GM12865 (cell line): ENCODE measurements at places on chromosomes 1 and 21.
A peak's percentile ranks its signal among the peaks of the same experiment; 100 is the strongest.

GRCh38 chr1:204751883-204752687, 66.5 kb upstream of the LRRN2 start:
- DNase-seq: no peak

DNA sequence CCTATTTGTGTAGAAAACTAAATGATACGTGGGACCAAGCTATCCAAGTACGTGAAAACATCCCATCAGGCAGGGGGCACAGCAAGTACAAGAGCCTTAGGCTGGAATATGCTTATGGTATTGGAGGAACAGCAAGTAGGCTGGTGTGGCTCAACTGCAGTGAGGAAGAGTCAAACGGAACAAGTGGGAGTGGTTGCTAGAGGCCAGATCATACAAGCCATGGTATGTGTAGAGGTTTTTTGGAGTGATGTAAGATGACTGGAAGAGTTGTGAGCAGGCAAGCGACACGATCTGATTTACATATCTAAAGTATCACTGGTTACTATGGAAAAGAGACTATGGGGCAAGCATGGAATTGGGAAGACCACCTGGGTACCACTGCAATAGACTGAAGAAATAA, 27.8 kb downstream of the ELK4 start:
- no peak for DNase-seq

- DNase-seq: no peak
Observed at GRCh38 chr1:62685431-62685859, 2.7 kb downstream of the DOCK7 start.

GRCh38 chr1:106944721-106945120, 111.8 kb upstream of the PRMT6 start:
- DNase-seq: no peak

- DNase-seq: peak; percentile 26
Observed at GRCh38 chr1:10387677-10388386, 11.0 kb upstream of the PGD start.

DNA sequence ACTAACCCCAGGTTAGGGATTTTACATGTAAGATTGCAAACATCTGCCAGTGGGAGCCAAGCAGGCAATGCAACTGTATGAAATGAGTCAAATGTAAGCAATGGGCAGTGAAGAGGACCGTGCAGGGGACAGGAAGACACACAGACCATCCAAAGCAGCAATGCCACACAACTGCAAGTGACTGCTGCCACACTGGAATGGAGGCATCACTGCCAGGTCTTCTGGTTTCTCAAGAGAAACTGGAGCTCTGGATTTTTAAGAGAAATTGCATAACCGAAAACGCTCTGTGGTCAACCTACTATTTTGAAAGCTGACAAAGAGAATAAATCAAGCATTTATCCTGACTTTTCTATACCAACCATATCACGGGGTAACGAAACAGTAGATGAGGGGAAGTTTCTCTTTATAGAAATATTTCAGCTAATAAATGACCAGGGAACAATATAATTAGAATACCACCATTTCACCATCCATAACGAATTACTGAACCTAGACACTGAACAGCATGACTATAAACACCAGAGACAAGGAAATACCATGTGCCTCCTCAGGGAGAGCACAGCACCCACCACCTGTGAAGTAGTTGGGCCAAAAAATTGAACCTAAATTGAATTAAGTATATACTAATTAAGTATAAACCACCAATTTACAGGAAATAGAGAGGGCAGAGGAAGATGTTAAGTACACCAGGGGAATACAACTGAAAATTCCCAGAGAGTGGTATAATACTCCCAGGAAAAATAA, 4.4 kb downstream of the AK2 start:
- no peak for DNase-seq

DNA sequence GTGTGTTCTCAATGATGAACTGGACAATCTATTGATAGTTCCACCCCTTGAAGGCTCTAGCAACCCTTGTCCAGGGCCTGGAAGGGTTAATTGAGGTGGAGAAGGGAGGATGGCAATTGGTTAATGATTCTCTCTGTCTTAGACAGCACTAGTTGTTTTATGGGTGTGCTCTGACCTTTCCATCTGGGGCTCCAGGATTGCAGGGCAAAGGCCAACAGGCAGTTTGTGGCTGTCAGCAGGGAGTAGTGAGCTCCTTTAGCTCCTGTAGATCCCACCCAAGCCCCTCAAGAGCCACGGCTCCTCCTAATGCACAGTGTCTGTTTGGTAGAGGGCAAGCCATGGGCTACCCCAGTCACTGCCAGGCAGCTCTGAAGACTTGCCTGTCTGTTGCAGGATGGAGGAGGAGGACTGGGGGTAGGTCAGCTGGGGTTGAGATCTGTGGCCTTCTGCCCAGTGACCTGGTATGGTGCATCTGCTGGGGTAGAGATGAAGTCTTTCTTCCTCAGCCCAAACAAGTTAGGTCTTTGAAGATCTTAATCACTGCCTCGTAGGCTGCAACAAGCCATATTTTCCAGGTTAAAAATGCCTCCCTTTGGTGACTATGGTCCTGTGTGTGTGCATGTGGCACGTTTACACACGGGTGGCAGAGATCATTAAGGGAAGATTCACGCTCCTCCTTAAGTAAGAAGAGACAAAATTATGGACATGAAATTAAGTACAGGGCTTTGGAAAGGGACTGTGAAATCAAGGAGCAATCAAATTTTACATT, 7.7 kb downstream of the MROH7 start:
- DNase-seq: no peak

- DNase-seq: no peak
Observed at GRCh38 chr1:20168564-20169491, 17.1 kb upstream of the UBXN10 start.
